Activated T-helper 2 cell treated with anti-CD3 and anti-CD28 coated beads, Interferon-gamma antibody, Interleukin-2, Interleukin-4, amounts not matched to agents 10 μg/mL and 5 μg/mL and 100 μg/mL, durations not matched to agents 14 hours and 24 hours and 36 hours (primary cell): ENCODE measurements at places on chromosomes 6 and 20. TPM values are rescaled to one million over a fixed set of nuclear protein-coding genes. Genes with fewer than 3 reads are reported as not detected.
A peak's percentile ranks its signal among the peaks of the same experiment; 100 is the strongest.

The SAPCD1 gene
- total RNA-seq: 16.4 and 18.9 TPM in 2 replicates

The MYLK2 gene
- 0.27 and 0.51 TPM in 2 replicates for total RNA-seq

The PPIL1 gene
- total RNA-seq: 52.4 and 54.8 TPM in 2 replicates

The CTCFL gene
- total RNA-seq: not detected in 2 replicates

The MYCT1 gene
- not detected in 2 replicates for total RNA-seq

The TXLNB gene
- total RNA-seq: 0.05 TPM in 1 of 2 replicates, not detected in the other

The FAM217A gene
- not detected in 2 replicates for total RNA-seq

The RTF2 gene
- total RNA-seq: 103 and 107 TPM in 2 replicates

The TMEM244 gene
- total RNA-seq: not detected in 2 replicates

The SLCO4A1 gene
- total RNA-seq: 59.2 and 61.1 TPM in 2 replicates

The ULBP2 gene
- 0.14 and 0.18 TPM in 2 replicates for total RNA-seq

DNA sequence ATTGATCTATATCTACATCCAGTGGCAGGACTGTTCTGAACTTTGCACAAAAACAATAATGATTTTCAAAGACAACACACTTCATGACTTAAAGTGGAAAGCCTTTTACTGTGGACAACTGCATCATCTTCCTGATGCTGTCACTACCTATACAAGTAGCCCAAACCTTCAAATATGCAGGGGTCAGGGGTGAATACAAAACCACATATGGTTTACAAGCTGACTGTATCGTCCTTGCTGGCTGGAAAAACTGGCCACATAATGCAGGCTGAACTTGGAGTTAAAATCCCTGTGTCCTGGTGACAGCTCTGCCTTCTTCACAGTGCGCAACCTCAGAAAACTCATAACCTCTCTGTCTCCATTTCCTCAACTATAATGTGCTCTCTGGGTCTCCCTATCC lies 128.9 kb downstream of the GMDS start:
- no peak for DNase-seq

- DNase-seq: no peak
These were observed 23.9 kb upstream of the ASXL1 start for GRCh38 chr20:32333988-32334885.

DNA sequence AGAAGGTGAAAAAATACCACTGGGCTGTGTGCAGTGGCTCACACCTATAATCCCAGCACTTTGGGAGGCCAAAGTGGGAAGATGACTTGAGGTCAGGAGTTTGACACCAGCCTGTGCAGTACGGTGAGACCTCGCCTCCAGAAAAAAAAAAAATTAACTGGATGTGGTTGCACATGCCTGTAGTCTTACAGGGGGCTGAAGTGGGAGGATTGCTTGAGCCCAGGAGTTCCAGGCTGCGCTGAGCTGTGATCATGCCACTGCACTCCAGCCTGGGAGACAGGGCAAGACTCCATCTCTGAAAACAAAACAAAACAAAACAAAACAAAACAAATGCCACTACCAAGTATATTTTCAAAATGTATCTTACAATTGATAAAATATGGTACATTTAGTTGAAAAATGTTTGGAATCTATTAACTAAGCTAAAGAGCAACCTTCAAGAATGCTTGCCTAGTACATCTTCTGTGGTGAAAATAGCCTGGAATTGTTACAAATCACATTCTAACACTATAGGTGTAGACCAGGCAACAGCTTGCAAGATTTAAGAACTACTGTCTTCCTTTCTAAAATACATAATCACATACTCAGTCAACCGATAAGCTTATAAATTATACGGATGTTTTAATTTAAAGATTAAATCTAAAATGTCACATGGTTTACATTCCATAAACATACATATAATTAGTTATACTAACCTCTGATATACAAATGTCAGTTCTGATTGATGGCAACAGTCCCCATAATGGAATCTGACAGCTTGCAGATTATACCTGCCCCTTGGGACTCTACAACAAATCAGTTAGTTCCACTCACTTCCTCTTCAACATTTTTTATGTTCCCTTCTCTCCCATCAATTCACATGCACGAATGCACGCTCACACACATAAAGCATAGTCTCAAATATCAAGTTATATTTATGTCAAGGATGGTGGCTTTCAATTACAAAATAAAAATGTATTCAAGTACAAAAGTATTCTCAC lies 150.8 kb downstream of the ASCC3 start:
- no peak for DNase-seq

GRCh38 chr20:36175016-36175415 lies 20.5 kb downstream of the EPB41L1 start:
- no peak for DNase-seq

DNA sequence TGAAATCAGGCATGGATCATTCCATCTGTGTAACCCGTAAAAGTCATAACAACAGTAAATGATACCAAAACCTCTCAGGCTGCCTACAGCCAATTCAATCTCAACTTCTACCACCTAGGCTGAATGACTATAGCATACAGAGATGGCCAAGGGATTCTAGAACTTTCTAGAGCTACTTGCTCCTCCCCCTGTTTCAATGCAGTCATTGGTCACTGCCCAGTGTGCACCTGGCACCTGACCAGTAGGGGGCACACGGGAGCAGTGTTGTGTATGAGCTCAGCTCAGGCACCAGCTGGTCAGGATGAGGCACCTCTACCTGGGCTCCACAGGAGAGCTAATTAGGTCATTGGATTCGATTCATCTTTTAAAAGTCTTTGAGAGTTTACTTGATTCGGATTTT lies 86.2 kb downstream of the PLEKHG1 start:
- peak; percentile 23 for DNase-seq

- no peak for DNase-seq
These were observed 56.1 kb downstream of the QKI start for GRCh38 chr6:163470611-163471010.

DNA sequence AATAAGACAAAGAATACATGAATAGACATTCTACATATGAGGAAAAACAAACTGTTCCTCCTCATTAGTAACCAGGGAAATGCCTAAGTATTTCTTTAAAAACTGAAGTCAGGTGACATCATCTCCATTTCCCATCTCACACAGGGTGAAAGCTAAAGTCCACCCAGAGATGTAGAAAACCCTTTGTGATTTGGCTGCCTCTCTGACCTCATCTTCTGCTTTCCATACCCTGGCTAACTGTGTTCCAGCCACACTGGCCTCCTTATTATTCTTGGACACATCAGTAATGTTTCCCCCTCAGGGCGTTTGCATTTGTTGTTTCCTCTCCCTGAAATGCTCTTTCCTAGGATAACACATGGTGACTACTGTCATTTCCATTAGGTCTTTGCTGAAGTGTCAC lies 40.4 kb downstream of the ESF1 start:
- DNase-seq: no peak

DNA sequence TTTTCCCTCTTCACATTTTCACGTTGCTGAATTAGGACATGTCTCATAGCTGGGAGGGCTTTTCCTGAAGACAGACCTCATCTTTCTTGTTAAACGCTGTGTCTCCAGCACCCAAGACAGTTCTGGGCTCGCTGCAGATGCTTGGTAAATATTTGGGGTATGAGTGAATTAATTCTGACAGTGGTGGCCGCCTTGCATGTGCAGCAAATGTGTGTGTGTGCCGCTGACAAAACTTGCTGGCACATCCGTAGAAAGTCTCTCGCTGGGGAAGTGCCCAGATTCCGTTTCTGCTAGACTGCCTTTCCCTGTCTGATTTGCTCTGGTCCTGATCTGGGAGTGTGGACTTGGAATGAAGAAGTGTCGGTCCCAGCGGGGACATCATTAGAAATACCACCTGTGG lies 48.2 kb upstream of the ZNFX1 start:
- no peak for DNase-seq

DNA sequence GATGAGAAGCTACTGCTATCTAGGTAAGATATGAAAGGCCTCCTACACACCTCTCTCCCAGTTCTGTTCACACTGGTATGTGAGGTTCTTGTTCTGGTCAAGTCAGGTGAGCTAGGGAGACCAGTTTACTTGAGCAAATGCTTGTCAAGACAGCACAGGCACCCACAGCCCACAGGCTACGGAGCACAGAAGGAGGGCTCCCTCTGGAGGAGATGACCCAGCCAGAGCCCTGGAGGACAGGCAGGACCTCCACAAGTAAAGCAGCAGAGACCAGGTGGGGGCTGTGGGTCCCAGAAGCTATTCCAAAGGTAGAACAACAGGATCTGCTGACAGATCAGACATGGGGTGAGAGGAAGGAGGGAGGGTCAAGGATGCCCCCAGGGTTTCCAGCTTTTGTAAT lies 13.2 kb downstream of the MMP24OS start:
- no peak for DNase-seq

- DNase-seq: no peak
These were observed 11.8 kb upstream of the FOXC1 start for GRCh38 chr6:1597924-1598323.

GRCh38 chr6:41272591-41273240 lies 13.8 kb downstream of the TREM1 start:
- no peak for DNase-seq

DNA sequence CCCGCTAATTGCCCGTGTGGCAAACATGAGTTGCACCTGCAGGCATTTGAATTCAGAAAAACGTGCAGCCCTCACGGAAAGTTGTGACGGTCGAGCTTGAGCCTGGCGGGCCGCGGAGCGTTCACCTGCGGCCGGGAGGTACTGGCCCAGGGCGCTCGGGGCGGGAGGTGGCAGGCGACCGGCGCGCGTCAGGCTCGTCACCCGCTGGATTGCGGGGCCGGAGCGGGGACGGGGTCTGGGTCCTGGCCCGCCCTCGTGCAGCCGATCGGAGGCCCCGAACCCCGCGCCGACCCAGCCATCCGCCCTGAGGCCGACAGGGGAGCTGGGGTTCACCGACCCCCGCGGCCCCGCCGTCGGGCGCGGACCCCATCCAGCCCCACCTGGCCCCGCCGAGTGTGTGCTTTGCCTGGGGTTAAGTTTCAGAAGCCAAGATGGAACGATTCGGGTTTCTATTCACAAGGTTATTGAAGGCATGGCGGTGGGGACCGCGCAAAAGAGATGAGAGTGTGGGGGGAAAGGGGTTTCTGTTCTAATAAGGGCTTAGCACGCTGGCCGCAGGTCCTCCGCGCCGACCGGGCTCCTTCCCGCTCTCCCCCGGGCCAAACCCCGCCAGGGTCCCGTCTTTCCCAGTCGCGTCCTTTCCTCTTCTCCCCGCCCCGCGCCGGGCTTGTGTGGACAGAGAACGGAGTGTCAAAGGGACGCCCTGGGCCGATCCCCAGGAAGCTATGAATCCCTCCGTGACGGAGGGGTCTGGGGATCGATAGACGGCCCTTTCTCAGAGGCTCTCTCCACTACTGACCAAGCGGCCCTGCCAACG lies 1.6 kb upstream of the HEY2 start:
- no peak for DNase-seq

DNA sequence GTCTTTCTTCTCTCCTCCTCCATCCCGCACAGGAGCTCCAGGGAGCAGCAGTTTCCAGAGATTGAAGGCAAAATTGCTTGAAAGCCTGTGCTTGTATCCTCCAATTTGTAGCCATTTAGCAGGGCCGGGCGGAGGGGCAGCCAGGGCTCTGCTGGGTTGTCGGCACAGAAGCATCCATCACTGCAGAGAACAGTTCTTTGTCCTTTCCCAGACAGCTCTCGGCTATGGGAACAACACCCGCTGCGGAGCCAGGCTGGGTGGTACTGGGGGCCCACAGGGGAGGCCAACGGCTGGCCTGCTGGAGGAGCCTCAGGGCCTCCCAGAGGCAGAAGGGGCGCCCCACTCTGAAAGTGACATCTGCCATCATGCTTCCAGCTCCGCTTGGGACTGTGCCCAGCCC lies 7.8 kb downstream of the HRH3 start:
- no peak for DNase-seq

DNA sequence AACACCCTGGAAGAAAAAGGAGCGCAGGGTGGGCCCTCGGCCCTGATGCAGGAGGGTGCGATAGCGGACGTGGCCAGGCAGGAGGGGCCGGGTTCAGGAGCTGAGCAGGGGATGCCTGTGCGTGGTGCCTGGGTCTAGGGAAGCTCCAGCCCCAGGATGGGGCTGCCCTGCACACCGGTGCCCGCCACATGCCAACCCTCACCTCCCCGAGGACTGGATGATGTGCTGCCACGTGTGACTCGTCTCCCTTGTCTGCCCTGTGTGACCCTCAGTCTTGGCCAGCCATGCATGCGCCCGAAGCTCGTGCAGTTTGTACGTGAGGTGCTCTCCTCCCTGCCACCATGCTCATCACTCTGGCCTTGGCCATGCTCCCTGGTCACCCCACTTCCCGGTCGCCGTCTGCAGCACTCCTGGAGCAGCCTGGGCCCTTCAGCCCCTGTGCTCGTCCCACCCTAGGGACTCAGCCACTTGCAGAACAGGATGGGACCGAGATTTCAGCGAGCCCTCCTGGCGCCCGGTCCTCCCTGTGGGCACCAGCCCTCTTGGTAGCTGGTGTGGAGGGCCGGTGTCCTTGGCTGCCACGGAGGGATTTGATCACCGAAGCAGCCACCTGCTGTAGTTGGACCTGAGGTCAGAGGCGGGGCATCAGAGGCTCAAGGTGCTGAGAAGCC lies 4.3 kb upstream of the COL20A1 start:
- DNase-seq: no peak

DNA sequence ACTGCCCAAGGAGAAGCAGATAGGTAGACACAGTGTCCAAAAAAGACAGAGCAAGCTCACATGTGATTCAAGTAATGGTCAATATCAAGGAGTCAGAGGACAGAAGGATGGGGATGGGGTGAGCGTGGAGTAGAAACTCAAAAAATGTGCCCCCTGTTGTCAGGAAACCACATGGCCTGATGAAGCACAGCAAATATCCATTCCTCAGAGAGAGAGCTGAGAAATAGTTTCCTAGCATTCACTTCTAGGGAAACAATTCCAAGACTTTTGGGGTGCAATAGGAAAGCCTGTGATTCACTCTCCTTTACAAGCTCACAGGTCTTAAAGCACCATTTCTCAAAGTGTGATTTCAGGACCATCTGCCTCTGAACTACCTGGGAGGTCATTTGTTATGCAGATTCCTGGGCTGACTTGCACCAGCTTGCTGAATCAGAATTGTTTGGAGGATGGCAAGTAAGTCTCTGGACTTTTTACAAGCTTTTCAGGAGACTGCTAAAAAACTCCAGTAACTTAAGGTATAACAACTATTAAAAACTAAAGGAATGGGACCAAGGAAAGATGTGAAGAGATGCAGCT lies 432.8 kb downstream of the HDGFL1 start:
- DNase-seq: no peak

DNA sequence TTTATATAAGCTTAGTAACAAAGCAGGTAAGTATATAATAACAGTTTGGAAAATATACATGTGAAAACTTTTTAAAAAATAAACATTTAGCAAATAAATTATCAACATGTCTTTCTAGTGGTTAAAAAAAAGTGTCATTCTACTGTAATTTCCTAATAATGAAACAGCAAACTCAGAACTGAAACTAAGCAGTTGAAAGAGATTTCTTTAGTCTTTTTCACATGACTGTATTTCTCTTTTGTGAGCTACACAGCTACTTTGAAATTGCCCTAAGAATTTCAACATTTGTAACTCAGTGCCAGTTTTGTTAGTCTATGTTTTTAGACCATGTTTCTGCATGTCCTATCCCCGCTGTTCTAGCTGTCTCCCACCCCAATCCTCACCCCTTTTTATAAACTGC lies 28.4 kb upstream of the SDHAF4 start:
- DNase-seq: no peak
